Activated CD8-positive, alpha-beta memory T cell treated with anti-CD3 and anti-CD28 coated beads for 1 hour (primary cell): ENCODE measurements at places on chromosomes 2 and 18.

DNA sequence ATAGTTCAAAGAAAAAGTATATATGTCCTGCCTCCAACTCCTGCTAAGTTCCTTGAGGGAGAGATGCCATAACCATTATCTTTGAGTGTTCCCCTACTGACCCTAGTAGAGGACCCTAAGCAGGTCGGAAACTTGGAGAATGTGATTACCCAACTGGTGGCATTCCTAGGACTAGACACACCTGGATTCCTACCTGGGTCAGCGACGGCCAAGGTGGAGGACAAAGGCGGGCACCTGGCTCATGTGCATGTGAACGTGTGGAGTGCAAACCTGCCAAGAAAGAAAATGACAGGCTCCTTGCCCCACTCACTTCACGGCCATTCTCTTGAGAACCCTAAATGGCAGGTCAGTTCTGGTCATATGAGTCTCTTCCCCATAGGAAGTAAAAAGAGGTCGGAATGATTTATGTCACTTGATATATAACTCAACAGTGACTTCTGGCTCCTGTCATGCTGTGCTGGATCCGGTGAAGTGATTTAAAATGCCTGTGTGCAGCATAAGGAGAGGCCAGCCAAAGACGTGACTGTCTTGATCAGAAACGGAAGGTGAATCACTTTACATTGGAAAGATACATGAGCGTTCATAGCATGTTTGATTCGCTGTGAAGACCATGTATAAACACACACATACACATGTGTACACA lies 371.6 kb downstream of the EIPR1 start:
- no peak for DNase-seq

DNA sequence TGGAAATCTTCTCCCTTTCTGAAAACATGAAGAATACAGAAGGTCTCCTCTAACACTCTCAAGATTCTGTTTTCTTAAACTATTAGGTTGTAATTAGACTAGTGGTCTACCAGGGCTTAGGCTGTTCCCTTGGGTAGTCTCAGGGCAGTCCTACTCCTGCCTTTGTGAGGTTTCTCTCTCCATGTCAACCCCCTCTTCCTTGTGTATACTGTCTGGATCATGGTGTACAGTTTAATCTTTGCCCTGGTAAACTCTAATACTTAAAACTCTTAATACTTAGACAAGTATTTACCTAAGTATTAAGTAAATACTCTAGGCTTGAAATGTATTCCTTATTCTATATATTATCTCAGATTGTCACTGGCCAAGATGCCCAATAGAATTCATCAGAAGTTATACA lies 480.3 kb upstream of the TNP1 start:
- no peak for DNase-seq

DNA sequence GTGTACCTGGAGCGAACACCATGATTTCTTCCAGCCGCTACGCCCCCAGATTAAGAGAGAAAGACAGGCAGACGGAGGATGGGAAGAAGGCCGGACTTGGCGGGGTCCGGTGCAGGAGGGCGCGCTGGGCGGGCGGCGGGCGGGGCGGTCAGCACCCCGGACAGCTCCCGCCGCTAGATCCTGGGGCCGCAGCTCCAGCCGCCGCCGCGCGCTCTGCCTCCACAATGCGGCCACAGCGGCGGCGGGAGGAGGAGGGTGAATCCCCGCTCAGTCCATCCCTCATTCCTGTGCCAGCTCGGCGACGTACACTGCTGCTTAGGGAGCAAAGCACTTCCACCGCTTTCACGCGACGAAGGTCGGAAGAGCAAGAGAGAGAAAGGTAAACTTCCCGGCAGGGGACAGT lies at the start of gene AKAIN1:
AKAIN1 (minus strand) TSS at position 226 of the 403 bp plus-strand sequence; CDS start at position 22, 204 bp downstream.
- no peak for DNase-seq

DNA sequence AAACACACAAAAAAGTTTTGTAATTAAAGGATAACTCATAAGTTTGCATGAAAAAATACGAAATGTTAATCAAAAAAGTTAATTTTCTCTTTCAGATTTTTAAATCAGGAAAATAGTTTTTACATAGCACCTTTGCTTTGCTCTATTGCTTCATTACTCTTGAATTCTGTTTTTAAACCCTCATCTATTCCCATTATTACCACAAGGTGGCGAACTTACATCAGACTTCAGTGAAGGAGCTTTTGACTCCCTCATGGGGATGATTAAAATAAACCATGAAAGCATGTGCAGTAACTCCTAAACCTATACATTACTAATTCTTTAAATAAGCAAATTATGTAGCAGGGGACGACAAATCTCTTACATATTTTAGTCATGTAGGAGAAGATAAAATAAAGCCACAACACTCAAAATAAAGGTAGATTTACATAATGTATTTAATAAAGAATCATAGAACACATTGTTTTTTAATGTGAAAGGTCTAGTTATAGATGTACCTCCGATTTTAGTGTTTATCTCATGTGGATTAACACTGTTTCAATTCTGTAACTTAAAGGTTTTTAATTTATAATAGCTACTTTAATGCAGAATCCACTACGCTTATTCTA lies 105.2 kb downstream of the NETO1 start:
- DNase-seq, result no peak

- no peak for DNase-seq
Measured at GRCh38 chr2:175169191-175169590, 1.2 kb upstream of the ATF2 start.

GRCh38 chr2:216425008-216425787 lies 12.9 kb downstream of the SMARCAL1 start:
- DNase-seq, result no peak

DNA sequence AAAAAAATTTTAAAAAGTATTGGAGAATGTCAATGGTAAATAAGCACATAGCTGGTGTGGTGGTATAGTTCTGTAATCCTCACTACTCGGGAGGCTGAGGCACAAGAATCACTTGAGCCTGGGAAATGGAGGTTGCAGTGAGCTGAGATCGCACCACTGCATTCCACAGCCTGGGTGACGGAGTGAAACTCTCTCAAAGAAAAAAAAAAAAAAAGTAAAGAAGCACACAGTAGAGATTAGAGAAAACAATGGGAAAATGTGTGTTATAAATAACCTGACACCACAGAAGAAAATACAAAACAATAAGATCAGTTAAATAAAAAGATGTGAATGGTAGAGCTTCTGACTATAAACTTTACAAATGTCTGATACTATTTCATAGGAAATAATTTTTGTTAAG lies 163.7 kb upstream of the WDSUB1 start:
- no peak for DNase-seq

DNA sequence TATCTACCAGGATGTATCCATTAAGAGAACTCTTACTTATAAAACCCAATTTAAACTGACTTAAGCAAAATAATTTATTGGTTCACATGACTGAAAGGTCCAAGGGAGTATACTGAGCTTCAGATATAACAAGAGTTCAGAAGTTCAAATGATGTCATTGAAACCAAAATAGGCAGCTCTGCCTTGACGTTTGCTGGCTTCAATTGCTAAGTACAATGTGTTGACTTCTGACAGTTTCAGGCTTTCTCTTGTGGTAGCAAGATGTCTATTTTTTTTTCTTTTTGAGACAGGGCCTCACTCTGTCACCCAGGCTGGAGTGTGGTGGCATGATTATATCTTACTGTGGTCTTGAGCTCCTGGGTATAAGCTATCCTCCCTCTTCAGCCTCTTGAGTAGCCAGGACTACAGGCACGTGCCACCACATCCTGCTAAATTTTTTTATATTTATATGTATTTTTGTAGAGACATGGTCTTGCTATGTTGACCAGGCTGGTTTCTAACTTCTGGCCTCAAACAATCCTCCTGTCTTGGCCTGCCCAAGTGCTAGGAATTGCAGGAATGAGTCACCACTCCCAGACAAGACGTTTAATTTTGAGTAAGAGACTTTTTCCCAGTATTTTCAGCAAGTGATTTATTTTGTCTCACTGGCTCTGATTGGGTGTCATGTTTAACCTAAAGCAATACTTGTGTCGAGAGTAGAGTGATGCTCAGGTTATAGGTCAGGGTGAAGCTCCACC lies 184.8 kb downstream of the NR4A2 start:
- no peak for DNase-seq

- no peak for DNase-seq
Measured at GRCh38 chr2:63763391-63763941, 78.2 kb upstream of the UGP2 start.

GRCh38 chr18:70116949-70117348 lies 88.5 kb downstream of the RTTN start:
- no peak for DNase-seq

DNA sequence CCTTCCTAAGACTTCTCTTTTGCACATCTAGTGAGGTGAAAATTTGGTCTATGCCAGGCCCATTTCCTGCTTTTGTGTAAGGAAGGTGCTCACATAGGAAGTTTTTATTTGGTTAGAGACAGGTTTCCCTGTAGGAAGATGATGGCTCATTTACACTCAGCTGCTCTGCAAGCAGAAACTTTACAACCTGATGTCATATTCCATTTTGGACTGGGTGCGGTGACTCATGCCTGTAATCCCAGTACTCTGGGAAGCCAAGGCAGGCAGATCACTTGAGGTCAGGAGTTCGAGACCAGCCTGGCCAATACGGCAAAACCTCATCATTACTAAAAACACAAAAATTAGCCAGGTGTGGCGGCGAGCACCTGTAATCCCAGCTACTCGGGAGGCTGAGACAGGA lies 35.8 kb downstream of the CASP10 start:
- no peak for DNase-seq

DNA sequence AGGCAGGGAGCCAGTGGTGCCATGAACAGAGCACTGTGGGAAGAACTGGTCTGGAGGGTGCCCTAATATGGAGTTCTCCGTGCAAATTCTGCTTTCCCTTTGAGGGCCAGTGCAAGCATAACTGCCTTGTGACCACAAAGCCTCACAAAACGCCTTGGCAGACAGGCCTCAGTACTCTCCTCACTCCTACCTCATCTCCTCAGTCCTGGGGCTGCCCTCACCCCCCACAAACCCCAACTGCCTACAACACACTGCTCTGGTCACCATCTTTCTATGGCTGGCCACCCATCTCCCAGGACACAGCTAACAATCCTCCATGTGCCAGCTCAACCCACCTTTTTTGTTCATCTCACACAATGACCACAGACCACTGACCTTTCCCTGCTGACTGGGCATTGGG lies 8.9 kb downstream of the COX5B start:
- no peak for DNase-seq

- no peak for DNase-seq
Measured at GRCh38 chr2:233832869-233833311, 21.4 kb downstream of the HJURP start.

- no peak for DNase-seq
Measured at GRCh38 chr2:133774654-133775015, 206.4 kb upstream of the NCKAP5 start.

- DNase-seq, result no peak
Measured at GRCh38 chr2:29155578-29155977, 40.4 kb downstream of the CLIP4 start.

- DNase-seq, result no peak
Measured at GRCh38 chr2:60104514-60105505, 448.6 kb downstream of the BCL11A start.

DNA sequence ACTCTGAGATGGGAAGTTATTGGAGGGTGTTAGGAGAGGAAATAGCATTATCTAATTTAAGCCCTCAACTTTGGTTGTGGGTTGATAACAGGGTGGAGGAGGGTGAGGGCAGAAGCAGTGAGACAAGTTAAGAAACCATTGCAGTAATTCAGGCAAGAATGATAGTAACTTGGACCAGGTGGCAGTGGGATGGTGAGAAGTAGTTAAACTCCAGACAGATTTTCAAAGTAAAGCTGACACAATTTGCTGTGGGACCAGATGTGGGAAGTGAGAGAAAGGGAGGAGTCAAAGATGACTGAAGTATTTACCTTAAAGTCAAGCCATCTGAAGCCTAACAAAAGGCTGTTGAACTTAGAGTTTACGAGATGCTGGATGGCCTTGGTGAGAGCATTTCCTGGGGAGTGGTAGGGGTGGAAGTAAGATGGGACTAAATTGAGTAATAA lies 163.2 kb upstream of the KLF7 start:
- no peak for DNase-seq
